HTR-8/SVneo (cell line): ENCODE measurements at places on chromosomes 6 and 20.

DNA sequence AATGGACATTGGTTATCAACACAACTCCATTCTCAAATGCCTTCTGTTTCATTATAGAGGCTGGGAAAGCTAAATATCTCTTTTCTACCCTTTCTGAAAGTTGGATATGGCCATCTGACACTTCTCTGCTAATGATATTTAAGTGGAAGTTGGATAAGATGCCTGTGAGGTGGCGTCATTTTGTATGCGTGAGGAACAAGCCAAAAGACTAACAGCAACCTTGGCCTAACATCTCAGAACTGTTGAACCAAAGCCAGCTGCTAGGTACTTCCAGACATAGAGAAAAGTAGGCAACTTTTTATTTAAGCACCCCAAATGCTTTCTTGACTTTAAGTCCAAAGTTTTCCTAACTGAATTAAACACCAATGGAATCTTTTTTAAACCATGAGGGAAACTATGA, 708.4 kb downstream of the CD109 start:
- no peak for DNase-seq

DNA sequence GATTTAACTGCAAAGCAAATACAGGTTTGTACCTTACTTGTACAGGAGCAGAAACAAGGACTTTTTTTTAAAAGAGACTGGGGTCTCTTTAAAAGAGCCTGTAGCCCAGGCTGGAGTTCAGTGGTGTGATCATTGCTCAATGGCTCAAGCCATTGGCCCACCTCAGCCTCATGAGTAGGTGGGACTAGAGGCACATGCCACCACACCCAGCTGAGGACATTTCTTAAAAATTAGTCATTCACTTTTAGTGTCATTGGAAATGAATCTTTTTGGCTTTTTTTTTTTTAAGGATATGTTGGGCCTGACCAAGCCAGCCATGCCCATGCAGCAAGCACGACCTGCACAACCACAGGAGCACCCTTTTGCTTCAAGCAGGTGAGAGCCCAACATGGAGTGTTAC, 16.9 kb downstream of the SEC23B start:
- DNase-seq, result no peak

- no peak for DNase-seq
These were observed 244.5 kb downstream of the TPBG start for GRCh38 chr6:82607998-82608725.

DNA sequence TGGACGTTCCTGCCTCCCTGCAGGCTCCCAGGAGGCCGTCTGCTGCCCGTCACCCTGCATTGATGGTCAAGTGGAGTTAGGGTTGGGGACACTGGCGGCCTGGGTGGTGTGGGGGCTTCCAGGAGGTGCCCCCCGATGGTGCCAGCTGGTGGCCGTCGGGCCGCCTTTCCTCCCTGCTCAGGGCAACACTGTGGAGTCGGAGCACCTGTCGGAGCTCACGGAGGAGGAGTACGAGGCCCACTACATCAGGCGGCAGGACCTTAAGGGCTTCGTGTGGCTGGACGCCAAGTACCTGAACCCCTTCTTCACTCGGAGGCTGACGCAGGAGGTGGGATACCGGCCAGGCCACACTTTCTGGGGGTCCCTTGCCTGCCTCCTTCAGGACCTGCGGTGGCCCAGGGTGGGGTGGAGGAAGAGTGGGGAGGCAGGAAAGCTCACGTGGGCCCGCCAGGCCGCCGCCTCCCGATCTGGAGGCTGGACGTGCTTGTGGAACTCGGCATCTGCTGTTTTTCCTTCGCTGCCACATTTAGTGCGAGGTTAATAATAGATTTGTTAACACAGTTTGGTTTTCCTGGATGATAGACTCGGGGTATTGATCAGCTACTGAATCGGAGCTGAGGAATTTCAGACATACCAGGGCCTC, 28.6 kb downstream of the SPATA2 start:
- DNase-seq, result no peak

GRCh38 chr20:32523613-32524213, 61.4 kb downstream of the NOL4L start:
- no peak for DNase-seq

GRCh38 chr20:60869625-60870024, 382.4 kb upstream of the CDH4 start:
- DNase-seq, result no peak

GRCh38 chr6:128598571-128598970, 78.2 kb upstream of the PTPRK start:
- DNase-seq, result no peak

DNA sequence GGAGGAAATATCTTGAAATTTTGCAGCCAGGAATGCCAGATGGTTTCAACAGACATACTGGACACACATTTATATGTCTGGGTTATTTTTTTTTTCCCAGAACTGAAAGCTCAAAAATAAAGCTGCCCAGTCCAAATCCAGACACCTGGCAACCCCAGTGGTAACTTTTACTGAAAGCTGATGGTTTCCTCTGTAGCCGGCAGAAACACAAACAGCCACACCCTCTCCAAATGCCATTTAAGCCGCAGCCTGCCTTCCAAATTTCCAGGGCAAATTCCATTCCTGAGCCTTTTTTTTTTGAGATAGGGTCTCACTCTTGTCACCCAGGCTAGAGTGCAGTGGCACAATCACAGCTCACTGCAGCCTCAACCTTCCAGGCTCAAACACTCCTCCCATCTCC, 6.5 kb upstream of the PREX1 start:
- no peak for DNase-seq

GRCh38 chr20:21291026-21291425, 12.1 kb upstream of the XRN2 start:
- no peak for DNase-seq

DNA sequence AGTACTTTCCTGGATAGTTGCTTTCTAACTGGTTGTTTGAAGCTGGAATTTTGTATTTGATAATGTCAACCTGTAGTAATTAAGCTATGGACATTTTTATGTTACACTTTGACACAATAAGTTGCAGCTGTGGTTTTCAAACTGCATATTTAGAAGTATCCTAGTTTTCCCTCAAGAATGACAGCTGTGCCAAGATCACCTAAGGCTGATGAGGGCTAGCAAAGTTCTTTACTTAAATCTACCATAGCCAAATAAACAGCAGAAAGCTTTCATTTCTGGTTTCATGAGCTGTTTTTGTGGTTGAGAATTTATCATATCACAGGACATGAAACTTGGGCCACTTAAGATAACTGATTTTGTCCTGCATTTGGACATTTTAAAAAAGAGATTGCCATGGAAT, 30.6 kb downstream of the FAM229B start:
- DNase-seq, result no peak

- no peak for DNase-seq
These were observed 23.0 kb downstream of the L3MBTL1 start for GRCh38 chr20:43530321-43531090.

DNA sequence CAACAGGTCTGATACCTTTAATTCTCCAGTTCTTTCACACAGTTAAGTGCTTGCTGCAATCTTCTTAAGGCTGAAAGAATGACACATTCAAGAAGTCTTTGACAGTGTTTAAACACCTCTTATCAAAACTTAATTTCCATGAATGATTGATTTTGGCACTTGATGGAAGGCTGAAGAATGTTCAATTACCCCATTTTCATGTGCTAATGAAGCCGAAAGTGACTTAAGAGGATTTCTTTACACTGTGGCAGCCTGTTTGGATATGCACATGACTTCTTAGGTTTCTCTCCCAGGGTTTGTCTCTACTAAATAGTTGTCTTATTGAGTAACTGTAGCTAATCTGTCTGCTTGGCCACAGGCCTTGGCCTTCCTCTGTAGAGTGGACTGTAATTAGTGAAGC, 81.1 kb upstream of the PRDM1 start:
- DNase-seq, result no peak

DNA sequence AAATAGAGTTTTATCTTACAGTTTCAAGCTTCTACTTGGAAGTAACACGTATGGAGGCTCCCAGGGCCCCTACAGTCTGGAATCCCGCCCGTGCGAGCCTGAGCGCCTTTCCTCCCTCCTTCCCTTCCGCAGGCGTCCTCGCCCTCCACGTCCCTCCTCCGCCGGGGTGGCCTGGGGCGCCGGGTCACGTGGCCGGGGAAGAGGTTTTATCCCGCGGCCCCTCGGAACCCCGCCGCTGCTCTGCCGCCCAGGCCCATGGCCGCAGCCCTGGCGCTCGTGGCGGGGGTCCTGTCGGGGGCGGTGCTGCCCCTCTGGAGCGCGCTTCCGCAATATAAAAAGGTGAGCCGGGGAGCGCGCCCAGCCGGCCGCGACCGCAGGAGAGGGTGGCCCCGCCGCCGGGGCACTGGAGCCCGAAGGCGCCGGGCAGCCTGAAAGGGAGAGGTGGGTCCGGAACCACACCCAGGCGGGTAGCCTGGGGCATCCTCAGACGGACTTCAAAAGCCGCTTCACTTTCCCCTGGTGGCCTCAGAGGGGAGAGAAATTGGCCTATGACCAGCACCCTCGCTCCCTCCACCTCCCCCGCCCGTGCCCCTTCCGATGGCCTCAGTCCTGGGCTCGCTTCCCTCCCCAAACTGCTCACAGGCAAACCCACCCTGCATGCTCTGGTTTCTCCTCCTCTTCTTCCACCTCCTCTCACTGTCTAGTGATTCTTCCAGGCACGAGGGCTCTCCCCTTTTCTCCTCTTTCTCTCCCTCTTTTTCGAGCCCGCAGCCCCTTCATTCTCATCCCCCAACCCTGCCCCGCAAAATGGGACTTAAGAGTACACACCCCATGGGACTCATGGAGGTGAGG, at the start of gene CLPSL2:
TSS of gene CLPSL2 (plus strand) at position 235 of the 852 bp plus-strand sequence. CDS start at position 256, 21 bp downstream.
- DNase-seq, result peak; percentile 68

GRCh38 chr20:14197097-14197496, 140.3 kb downstream of the FLRT3 start:
- DNase-seq, result no peak

DNA sequence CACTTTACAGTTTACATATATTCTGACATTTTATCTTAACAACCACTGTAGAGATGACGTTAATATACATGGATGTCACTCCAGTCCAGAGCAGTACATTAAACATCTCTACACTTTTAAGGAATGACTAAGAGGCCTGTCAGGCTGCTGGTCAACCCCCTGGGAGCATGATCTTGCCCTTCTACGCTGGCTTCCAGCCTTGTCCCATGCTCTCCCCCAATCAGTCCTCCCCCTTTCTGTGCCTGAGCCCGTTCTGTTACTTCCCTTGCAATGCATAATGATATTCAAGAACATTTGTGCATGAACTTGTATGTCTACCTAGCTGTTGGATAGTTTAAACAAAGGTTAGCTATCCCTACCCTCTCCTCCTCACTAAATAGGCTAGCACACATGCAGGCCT, 40.5 kb upstream of the PLCB4 start:
- no peak for DNase-seq

- no peak for DNase-seq
These were observed 88.9 kb downstream of the HIVEP2 start for GRCh38 chr6:142855893-142856623.

DNA sequence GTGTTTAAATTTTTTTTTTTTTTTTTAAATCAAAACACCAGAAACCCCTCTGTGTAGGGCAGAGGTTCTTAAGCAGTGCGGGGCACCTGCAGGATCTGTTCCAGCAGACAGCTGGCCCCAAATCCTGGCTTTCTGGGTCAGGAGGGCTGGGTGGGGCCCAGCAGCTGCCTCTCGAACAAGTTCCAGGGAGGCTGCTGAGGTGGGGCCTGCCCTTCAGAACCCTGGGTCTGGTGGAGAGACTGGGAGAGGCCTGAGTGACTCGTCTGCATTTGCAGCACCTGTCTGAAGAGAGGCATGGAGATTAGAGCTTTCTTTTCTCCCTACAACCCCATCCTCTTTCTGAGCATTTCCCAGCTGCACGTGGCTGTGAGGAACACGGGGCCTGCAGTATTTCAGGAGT, 8.4 kb downstream of the PSMG4 start:
- DNase-seq, result no peak

- no peak for DNase-seq
These were observed 211.9 kb upstream of the PMEPA1 start for GRCh38 chr20:57921676-57922075.

GRCh38 chr20:35008411-35009342, 53.0 kb downstream of the MYH7B start:
- DNase-seq, result no peak

DNA sequence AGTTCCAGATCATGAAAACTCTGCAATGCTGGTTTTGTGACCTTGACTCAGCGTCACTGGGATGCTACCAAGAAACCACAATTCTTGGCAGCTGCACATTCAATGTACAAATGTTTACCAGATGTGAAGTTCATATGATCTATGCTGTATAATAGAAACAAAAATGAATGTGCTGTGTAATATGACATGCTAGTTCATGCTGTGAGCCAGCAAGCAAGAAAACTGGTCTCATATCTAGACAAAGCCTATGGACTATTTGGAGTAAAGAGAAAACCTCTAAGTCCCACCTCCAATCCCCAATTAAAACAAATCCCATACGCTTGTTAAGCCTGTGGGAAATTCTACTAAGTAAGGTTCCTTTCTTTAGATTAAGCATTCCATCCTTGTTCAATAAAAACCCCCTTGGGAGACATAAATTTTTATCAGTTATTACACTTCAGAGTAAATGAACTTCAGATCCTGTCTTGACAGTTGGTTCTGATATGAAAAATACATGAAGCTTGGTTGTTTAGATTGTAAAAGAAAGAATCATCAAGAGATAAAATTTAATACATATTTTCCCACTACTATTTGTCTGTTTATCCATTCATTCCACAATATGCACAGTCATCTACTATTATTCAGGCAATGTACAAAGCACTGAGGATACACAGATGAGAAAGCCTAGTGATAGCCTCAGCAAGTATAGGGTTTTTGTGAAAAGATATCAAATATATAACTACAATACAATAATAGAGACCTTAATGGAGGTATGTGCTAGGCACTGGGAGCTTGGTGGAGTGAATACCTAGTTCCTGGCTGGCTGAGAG, 20.1 kb downstream of the COL21A1 start:
- no peak for DNase-seq

DNA sequence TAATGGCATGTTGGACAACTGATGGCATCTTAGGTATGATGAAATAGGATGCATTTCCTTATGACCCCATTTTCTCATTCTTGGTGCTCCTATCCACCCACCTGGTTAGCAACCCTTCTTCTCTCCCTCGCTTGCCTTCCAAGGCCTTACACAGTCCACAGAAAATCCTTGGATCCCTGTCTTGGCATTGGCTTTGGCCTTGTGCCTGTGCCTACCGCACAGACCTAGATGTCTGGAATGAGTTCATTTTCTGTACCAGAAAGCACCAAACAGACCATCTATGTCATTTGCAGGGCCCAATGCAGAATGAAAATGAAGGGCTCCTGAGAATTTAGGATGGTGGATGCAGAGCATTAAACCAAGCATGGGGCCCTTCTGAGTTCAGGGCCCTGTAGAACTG, 99.0 kb upstream of the LAMP5 start:
- no peak for DNase-seq

GRCh38 chr6:10624836-10625235, 69.6 kb downstream of the C6orf52 start:
- no peak for DNase-seq

GRCh38 chr6:135941275-135942025, 89.9 kb downstream of the PDE7B start:
- no peak for DNase-seq

- DNase-seq, result no peak
These were observed 22.1 kb downstream of the TRAM2 start for GRCh38 chr6:52554684-52555280.

GRCh38 chr6:121865811-121866210, 430.4 kb downstream of the GJA1 start:
- no peak for DNase-seq

GRCh38 chr6:73079978-73080377, 145.3 kb downstream of the KHDC1L start:
- no peak for DNase-seq

- DNase-seq, result no peak
These were observed 93.7 kb upstream of the C6orf118 start for GRCh38 chr6:165403006-165403595.

GRCh38 chr20:46797206-46797605, 87.8 kb downstream of the SLC2A10 start:
- no peak for DNase-seq

GRCh38 chr20:2778602-2779321, 21.7 kb downstream of the CPXM1 start:
- no peak for DNase-seq
